ENCODE measurements at places on chromosomes 5 and 9.

DNA sequence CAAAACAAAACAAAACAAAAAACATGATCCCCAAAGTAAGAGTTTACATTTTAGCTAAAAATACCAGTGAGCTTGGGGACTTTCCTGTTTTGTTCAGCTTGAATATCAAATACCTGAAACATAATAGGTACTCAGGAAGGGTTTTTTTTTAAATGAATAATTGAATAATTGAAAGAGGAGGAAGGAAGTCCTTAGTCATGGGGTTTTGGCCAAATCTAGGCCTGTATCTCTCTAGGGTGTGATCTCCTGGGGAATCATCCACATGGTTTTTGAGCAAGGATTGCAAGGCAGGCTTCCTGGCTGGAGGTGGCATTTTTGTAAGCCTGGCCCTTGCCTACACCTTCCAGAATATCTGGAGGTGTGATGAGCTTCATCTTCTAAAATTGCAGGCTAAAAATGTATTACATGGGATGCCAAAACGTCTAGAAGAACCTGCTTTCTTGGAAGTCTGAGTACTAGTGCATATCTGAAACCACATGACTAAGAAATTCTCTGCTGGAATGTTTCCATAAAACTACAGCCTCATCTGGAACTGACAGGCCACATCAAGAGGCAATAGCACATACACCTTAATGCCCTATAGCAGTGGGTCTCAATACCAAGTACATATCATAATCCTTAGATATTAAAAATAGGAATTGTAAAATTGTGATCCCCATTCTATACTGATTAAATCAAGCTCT is 10.4 kb downstream of the C9 start:
- DNase-seq, result no peak

DNA sequence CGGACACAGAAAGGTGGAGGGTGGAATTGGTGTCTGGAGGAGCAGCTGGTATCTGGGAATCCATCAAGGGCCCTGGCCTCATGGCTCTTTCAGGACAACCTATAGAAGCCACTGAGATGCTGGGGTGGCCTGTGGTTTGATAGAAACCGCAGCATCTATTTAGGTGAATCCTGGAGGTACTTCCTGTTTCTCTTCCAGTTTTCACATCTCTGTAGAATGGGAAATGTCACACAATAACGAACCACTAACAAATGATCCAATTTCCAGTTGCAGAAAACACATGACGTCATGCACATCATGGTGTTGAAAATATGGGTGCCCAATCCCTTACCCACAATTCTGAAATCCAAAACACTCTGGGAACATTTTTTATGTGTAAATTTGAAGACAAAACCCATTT is 52.2 kb downstream of the ROPN1L start:
- no peak for DNase-seq

DNA sequence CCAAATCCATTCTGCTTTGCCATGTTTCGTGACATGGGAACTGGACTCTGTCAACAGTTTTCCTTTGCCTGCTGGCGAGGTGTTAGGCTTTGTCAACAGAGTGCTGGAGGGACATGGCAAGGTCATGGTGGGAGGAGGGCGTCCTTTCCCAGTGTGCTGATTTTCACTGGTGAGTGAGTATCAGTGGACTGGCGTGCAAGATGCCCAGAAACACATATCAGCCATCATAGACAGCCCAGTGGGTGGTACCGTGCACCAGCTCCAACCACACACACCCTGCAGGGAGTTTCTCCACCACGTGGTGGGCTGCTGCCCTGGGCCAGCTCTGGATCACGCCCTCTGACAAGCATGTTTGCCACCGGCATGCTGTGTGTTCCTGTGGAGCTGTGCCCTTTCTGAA is 50.0 kb upstream of the ABL1 start:
- DNase-seq, result no peak

DNA sequence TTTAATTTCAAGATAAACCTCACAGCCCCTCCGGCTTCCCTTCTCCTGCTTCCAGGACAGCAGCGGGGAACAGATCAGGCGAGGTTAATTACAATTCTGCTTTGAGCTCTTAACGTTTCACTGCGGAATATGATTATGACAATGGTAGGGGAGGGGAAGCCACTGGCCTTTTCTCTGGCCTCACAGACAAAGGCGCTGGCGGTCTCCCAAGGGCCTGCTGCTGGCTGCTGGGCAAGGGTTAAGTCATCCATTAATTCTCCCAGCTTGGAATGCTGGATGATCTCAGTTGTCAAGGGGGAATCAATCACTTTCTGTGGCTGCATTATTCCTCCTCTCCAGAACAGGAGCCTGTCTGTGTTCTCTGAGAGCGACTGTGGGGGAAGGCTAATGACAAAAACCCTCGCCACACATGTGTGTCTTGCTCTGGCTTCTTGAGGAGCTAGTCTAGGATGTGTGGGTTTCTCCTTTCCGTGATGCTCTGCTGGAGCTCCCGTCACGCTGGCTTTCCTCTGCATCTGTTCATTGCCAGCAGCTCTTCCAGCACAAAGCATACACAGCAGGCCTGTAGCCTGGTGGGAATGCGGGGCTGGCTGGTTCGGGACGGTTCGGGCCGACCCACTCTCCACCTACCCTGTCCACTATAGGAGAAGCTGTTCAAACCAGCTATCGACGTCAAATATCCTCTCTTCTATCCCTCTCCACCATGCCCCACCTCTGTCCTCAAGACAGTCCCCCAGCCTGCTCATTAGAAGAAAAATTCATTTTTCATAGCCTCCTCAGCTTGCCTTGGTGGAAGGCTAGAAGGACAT is 82.8 kb downstream of the DCP2 start:
- no peak for DNase-seq

DNA sequence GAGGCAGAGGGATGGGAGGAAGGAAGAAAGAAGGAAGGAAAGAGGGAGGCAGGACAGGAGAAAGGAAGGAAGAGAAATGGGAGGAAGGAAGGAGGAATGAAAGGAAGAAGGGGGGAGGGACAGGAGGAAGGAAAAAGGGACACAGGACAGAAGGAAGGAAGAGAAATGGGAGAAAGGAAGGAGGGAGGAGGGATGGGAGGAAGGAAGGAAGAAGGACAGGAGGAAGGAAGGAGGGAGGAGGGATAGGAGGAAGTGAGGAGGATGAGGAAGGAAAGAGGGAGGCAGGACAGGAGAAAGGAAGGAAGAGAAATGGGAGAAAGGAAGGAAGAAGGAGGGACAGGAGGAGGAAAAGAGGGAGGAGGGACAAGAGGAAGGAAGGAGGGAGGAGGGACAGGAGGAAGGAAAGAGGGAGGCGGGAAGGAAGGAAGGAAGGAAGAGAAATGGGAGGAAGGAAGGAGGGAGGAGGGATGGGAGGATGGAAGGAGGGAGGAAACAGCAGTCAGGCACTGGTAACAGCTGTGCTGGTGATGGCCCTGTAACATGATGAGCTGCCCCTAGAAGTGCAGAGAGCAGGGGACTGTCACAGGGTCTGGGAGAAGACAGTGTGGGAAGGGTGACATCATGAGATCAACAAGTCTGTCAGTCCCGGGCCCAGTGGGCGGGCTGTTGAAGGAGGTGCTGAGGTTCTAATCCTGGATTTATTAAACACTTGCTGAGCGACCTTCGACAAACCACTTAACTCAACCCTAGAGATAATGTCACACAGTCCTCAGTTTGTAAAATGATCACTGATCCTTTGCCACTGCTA is 10.7 kb upstream of the IRX1 start:
- DNase-seq, result no peak

GRCh38 chr5:141811287-141812155 is 66.7 kb downstream of the PCDH1 start:
- peak; percentile 3 for DNase-seq

- no peak for DNase-seq
Measured at GRCh38 chr9:78601957-78602565, 305.1 kb downstream of the PSAT1 start.

DNA sequence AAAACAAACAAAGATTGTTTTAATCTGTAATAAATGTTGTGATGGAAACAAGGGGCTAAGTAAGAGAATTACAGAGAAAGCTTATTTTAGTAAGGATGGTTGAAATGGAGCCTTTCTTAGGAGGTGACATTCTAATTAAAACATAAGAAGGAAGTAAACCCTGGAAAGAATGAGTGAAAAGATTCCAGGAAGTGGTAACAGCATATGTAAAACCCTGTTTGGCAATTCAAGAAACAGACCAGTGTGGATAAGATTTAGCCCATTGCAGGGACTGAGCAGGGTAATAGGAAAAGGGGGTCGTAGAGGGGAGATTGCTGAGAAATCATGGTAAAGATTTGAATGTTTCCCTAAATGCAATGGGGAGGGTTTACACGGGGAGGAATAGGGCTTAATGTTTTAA is 21.6 kb upstream of the PIP5K1B start:
- DNase-seq, result no peak

- no peak for DNase-seq
Measured at GRCh38 chr5:33330426-33330825, 110.3 kb upstream of the TARS1 start.

- DNase-seq, result no peak
Measured at GRCh38 chr5:132064140-132064539, 3.7 kb downstream of the IL3 start.

DNA sequence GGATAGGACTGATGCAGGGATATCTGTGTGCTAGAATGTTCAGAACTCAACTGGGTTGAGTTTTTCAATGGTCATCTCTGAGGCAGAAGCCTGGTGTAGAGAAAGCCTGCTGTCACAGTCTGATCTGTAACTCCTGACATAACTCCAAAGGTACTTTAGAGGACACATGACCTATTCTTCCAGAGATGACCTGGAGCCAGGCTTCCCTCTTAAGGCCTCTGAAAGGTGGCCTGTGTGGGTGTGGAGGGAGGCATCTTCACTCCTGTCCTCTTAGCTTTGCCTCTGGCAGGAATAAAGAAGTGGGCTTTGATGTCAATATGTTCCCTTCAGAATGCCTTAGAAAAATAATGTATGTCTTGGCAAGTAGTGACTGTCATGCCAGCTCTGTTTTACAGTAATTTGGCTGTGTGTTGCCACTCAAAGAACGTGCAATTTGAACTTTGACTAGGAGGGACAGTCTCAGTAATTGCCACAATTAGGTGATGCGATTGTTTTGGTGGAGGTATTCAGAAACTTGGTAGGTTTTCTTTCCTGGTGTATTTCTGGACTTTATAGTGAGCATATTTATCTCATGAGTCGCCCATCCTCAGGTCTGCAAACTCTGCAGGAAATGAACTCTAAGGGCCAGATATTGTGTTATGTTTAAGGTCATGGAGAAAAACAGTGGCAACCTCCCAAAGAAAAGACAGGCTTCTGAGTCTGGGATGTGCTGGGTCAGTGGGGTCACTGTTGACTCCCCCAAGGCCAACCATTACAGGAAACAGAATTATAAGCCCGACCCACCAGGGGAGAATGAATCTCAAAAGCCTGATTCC is 3.2 kb upstream of the C5orf63 start:
- DNase-seq, result no peak
